ENCODE measurements at places on chromosomes 12 and 14.

DNA sequence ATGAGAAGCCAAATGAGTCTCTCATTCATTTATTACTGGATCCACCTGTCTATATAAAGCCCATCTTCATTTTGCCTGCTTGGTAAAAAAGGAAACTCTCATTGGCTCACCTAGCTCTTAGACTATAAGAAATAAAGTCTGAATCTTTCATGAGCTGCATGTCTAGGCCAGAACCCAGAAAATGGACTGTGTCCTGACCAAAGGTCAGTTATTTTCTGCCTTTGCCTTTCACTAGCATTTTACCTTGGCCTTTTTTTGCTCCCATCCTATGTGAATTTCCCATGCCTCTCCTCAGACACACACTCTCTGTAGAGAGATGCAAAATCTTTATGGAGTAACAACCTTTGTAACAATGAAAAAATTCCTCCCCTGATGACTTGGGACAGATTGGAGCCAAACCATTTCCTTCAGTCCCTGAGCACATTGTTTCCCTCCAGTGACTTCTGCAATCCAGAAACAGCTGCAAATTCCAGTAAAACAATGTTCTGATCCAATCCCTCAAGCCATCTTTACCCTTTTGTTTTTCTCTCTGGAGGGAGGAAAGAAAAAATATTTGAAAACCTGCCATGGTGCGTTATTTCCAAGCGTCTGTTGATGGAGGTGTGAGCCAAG lies 33.6 kb upstream of the MAP3K9 start:
- no peak for DNase-seq

DNA sequence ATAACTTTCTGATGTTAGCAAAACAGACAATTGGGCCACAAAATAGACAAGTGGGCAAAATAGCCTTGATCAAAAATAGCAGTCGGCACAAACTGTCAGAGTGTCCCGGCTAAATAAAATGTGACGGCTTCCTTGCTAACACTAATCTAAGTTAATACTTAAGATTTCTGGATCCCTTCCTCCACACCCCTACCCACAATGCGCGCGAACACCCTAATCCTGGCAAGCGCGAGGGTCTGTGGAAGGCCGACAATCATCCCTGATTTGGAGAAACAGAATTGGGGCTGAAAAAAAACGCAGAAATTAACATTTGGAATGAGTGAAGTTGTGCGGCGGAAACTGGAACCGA lies 489 bp downstream of the CEP290 start:
- peak; percentile 63 for DNase-seq

DNA sequence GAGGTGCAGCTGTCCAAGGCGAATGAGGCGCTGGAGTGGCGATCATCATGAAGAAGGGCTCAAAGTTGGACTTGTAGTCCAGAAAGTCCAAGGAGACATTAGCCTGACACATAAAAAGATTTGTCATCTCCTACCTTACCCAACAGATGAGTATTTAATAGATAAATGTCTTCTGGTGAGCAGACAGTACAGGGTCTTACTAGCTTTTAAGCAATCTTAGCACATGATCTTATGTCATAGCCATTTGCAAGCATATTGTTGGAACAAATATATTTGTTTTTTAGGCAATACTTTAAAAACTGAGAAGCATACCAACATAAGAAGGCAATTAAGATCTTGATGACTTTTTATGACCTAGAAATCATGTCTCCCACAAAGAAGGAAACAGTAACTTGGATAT lies 16.0 kb downstream of the GNS start:
- no peak for DNase-seq

DNA sequence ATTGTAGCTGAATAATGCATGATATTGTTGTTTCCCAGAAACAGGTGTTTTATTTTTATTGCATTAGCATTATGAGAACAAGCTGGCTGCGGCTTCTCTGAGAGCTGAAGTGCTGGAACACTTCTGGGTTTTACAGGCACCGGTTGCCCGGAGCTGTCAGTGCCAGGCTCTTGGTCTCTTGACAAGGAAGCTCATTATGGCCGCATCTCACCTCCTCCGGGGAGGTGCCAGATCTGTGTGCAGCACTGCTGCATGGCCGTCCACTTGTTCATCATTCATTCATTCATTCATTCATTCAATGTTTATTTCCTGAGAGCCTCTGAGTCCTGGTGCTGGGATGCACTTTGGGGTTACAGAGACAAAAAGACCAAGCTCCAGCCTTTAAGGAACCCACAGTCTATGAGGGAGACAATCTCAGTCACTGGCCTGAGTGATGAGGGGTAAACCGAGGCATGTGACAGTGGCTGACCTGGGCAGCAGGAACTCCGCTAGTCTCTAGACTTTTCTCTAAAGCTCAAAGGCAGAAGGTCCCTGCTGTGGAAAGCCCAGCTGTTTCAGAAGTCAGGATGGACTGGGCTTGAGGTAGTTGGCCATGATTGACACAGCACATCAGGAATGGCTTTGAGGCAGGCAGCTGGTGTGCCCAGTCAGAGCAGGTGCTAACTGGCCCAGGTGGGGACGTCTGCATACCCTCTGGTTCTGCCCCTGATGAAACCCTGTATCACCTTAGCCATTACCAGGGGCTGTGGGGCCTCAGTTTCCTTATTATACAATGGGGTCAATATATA lies 181.0 kb downstream of the ADGRD1 start:
- no peak for DNase-seq

- DNase-seq, result no peak
These were observed 21.7 kb upstream of the DUSP6 start for GRCh38 chr12:89373763-89374572.

GRCh38 chr12:40632171-40632570 lies 60.1 kb upstream of the CNTN1 start:
- DNase-seq, result no peak

GRCh38 chr12:52825961-52826360 lies 8.2 kb downstream of the KRT79 start:
- peak; percentile 0 for DNase-seq
